Stimulated activated CD4-positive, alpha-beta T cell treated with anti-CD3 and anti-CD28 coated beads, Interleukin-15, amount 100 ng/mL, for 48 hours (primary cell): ENCODE measurements at places on chromosomes 7 and 10.

- no peak for DNase-seq
Measured at GRCh38 chr10:109966961-109967738, 40.6 kb upstream of the ADD3 start.

DNA sequence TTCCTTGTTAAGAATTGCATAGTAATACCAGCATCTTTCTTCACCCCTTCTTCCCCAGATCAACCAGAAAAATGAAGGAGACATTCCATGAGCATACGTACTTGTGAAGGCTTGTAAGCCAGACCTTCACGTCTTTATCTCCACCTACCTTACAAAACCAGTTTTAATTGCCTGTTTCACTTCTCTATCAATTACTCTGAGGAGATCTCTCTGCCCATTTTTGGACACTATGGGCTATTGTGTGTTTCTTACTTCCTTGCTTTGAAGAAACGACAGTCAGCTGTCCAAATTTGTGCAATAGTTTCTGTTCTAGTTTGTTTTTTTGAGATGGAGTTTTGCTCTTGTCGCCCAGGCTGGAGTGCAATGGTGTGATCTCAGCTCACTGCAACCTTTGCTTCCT is 349.7 kb upstream of the MBL2 start:
- DNase-seq: no peak

- DNase-seq: no peak
Measured at GRCh38 chr7:55122263-55122662, 103.4 kb downstream of the EGFR start.

DNA sequence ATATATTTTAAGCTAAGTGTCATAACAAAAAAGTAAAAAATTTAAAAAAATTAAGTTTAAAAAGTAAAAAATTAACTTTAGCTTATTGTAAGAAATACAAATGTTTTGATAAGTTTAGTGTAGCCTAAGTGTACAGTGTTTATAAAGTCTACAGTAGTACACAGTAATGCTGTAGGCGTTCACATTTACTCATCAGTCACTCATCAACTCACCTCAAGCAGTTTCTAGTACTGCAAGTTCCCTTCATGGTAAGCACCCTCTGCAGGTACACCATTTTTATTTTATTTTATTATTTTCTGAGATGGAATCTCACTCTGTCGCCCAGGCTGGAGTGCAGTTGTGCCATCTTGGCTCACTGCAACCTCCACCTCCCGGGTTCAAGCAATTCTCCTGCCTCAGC is 316.0 kb downstream of the FGFR2 start:
- DNase-seq: no peak

DNA sequence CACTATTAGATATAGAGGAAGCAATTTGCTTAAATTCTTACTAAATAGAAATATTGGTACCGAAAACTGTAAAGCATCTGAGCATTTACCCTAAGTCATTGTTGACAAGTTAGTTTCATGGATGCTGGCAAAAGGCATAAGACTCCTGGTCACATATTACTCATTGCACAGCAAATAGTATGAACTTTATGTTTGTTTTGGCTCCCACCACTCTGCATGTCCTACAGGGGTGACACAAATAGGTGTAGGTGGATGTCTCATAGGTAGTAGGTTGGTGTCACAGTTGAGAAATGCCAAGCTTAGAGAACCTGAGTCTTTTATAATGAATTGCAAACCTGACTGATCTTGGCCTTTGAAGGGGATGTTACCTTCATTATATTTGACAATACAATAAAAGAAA is 199.6 kb upstream of the SEMA3D start:
- DNase-seq: no peak

DNA sequence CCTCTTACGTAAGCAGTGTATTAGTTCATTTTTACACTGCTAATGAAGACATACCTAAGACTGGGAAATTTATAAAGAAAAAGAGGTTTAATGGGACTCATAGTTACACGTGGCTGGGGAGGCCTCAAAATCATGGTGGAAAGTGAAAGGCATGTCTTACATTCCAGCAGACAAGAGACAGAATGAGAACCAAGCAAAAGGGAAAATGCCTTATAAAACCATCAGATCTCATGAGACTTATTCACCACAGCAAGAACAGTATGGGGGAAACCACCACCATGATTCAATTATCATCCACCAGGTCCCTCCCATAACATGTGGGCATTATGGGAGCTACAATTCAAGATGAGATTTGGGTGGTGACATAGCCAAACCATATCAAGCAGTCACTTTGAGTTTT is 126.3 kb upstream of the CXCL12 start:
- DNase-seq: no peak

DNA sequence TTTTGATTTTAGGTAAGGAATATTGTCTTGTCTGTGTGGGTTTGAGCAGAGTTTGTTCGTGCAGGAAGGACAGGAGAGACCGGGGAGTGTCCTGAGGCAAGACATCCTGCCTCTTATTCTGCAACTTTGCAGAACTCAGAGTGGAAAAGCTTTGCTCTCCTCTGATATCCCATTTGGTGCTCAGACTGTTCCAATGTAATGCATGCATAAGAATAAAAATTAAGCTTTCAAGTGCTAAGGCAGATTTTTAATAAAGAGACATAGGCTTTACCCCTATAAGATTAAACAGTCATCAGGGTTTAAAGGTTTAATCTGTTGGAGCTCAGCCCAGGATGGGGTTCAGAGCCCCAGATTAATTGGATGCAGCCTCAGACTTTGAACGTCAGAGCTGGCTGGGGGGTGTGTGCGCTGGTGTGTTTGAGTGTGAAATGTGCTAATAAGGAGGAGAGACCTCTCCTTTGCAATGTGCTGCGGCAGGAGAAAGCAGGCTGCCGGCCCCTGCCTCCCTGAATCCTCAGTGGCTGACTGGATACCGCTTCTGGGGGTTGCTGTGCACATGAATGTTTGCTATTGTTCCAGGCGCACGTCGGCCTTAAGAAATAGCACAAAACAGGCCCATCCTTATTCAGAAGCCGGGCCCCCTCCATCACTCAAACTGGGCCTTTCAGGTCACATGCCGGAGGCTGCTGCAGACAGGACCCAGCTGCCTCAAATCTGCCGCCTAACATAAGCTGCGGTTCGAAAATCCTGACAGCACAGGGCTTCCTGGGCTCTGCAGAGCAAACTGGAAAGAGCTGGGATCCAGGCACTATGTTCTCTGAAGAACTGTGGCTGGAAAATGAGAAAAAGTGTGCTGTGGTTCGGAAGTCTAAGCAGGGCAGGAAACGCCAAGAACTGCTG is 84.1 kb upstream of the PRR15 start:
- no peak for DNase-seq

DNA sequence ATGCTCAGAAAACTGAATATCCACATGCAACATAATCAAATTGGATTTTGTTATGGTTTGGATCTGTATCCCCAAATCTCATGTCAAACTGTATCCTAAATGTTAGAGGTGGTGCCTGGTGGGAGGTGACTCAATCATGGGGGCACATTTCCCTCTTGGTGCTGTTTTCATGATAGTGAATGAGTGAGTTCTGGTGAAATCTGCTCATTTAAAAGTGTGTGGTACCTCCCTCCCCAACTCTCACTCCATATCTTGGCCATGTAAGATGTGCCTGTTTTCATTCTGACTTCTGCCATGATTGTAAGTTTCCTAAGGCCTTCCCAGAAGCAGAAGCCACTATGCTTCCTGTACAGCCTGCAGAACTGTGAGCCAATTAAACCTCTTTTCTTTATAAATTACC is 239.6 kb upstream of the KLF14 start:
- no peak for DNase-seq

DNA sequence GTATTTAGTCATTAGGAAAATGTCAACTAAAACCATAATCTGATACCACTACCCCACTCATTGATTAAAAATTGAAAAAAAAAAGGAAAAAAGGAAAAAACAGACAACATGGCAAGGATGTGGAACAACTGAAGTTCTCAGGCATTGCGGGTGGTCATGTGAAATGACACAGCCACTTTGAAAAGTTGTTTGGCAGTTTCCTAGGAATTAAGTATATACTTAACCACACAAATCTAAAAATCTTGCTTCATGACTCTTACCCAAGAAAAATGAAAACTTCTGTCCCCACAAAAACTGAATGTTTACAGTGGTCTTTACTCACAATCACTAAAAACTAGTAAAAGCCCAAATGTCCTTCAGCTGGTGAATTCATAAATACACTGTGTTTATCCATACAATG is 254.5 kb downstream of the AHR start:
- no peak for DNase-seq

GRCh38 chr7:95391761-95392160 is 4.4 kb downstream of the PON3 start:
- DNase-seq: no peak

- DNase-seq: no peak
Measured at GRCh38 chr10:78934532-78934898, 134.3 kb upstream of the ZMIZ1 start.
